Right ventricle myocardium superior (tissue), 1 donor: ENCODE measurements at places on chromosomes 2 and 18. TPM values are rescaled to one million over a fixed set of nuclear protein-coding genes. Genes with fewer than 3 reads are reported as not detected.
A peak's percentile ranks its signal among the peaks of the same experiment; 100 is the strongest.

DNA sequence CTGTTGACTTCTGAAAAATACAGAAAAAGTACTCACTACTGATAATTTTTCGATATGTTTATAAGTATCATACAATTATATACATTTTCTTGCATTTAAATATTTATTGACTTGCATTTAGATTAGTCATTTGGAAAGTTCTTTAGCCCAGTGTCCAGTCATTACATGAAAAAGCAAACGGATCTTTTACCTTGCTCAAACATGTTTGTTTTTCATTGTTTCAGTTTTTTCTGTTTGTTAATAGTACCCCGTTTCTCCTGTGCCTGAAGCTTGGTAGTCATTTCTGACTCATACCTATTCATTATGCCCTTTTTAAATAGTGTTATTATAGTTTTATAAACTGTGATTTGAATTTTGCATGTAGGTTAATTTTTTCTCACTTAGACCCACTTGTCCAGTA is 28.1 kb downstream of the CEP192 start:
- no peak for DNase-seq

- DNase-seq = no peak
These were observed 107.7 kb downstream of the ACKR3 start for GRCh38 chr2:236677368-236677767.

DNA sequence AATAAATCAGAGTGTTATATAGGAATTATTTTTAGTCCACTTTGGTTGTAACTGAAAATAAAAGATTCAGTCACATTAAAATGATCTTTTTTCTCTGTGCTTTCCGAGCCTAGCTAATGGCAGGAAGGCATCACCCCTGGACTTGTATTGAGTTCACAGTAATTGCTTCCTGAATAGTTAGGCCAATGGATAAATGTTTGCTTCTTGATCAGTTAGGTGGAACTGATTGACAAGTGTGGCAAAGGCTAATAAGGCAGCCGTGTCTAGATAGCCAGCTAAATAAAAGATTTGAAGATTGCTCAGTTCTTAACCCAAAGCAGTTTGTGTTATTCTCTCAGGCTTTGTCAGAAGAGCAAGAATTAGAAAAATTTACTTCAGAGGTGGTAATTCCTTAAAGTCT is 20.8 kb downstream of the FAM171B start:
- no peak for DNase-seq

The TEX44 gene
- total RNA-seq = not detected

The FBLN7 gene
- total RNA-seq = 0.38 TPM

- no peak for DNase-seq
These were observed 121.1 kb upstream of the KLHL14 start for GRCh38 chr18:32893915-32894314.

GRCh38 chr2:216695401-216695821 is at the start of gene IGFBP5:
Gene IGFBP5 (minus strand): TSS chr2:216695549. CDS start chr2:216694775, 774 bp downstream.
- peak; percentile 94 for DNase-seq

DNA sequence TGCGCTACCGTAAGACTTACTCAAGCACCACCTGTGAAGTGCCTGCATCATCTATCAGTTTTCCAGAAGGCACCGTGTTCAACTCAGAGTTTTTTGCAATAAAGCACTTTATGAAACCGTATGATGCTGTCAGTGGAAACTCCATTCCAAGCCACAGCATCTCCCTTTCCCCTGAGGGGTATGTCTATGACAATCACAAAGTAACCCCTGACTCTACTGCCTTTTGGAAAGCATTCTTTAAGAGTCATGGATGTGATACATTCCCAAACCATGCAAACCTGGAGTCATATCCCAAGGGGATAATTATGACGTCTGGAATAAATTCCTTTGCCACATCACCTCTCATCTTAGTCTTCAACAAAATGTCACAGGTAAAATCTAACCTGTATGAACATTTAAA is 39.2 kb downstream of the UNC50 start:
- DNase-seq = no peak
